ENCODE measurements at places on chromosomes 6 and 20.

- no peak for DNase-seq
Observed at GRCh38 chr20:23024701-23025100, 10.4 kb upstream of the SSTR4 start.

GRCh38 chr20:45235995-45236394, 14.8 kb downstream of the SEMG2 start:
- DNase-seq: no peak

DNA sequence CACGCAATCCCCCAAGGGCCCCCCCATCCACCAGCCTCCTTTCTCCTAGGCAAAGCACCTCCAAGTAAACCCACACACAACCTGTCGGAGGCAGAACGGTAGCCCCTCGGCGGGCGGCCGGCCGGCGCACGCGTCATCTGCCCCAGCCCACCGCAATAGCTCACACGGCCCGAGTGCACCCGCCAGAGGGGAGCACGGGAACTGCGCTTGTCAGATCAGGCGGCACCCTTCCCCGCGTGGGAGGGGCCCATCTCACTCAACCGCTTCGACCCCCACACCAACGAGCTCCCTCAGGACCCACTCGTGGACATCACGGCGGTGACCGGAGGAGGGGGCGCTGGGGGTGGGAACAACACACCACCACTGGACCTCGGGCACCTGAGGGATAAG, 767.9 kb upstream of the DEFB115 start:
- no peak for DNase-seq

- DNase-seq: no peak
Observed at GRCh38 chr6:118744261-118744941, 93.0 kb upstream of the CEP85L start.

DNA sequence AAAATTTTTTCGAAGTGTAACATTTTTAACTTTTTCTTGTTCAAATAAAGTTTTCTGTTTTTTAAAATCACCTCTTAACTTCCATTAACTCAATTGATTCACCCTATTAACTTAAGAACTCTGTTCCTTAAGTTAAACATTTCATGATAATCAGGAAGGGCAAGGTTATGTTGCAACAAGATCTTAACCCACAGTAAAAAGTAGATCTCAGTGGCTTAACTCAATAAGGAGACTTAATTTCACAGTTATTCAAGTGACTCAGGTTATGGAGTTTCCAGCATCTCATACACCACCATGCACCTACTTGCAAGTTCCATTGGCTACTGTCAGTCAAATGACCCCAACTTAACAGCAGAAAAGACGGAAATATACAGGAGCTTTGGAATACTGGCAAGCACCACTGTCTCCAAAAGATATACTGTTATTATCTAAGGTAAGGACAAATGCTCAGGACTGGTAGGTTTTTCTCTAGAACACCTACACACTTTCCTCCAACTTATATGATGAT, 11.2 kb downstream of the HLA-DQB1 start:
- no peak for DNase-seq

DNA sequence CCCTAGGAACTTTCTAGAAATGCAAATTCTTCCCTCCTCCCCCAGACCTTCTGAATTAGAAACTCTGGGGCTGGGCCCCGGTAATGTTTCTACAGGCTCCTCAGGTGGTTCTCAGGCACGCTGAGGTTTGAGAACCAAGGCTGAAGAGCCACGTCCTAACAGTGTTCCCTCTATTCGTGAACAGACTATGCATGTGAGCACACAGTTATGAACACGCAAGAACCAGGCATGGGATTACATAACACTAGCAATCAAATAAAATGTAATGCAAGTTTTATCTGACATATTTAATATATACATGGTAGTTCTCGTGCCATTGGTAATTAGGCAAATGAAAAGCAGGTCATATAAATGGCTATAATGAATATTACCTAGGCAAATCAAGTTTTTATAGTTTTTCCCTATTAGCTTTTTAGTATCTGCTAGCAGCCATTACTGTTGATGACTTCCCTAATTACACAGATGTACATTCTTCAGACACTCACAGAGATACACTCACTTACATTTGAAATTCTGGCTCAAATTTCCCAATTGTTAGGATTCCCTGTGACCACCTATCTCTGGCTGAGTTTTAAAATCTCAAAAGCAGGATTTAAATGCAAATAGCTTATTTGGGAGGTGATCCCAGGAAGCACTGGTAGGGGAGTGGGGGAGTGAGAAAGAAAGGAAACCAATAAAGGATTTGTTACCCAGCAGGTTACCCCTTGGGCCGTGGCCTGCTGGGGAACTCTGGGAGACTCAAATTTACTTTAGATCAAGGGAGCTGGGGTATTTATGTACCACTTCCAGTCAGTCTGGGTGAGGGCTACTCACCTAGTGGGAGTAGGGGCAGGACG, 104.1 kb downstream of the TCP11 start:
- DNase-seq: no peak

- DNase-seq: peak; percentile 39
Observed at GRCh38 chr6:113185299-113185698, 671.8 kb upstream of the MARCKS start.

- no peak for DNase-seq
Observed at GRCh38 chr6:170433163-170434116, 119.7 kb downstream of the PSMB1 start.

DNA sequence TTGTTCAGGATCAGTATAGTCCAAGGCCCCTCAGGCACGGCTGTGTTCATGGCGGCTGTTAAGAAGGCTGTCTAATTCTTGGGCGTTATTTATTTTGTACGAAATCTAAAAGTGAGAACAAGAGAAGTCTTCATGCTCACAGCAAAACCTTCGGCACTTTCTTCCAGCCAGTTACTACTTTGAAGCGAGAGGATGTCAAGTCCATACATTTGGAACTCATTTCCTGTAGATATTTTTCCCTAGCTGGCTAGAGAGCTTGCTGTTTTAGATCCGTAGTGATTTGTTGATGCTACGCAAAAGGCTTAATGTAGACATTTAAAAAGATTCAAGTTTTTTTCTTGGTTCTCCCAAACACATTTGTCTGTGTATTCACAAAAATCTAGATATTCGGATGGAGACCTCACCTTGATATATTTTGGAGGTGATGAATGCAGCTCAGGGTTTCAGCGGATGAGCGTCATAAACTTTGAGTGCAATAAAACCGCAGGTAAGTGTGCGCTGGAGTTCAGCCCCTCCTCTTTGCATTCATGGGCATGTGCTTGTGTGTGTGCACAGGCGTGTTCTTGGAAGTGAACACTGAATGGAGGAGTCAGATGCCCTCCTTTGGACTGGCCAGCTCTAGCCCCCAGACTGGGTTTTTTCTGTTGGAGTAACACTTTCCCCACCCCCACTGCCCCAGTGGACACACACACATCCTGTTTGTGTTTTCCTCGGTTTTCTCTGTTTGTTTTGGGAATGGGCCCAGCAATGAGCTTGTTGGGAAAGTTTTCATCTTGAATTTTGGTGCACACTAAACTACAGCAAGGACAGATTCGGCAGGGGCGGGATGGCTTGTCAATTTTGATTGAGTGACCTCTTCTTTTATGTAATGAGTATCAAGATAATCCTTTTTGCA, 65.4 kb downstream of the IGF2R start:
- no peak for DNase-seq

- DNase-seq: no peak
Observed at GRCh38 chr6:101079696-101080270, 198.7 kb upstream of the ASCC3 start.

DNA sequence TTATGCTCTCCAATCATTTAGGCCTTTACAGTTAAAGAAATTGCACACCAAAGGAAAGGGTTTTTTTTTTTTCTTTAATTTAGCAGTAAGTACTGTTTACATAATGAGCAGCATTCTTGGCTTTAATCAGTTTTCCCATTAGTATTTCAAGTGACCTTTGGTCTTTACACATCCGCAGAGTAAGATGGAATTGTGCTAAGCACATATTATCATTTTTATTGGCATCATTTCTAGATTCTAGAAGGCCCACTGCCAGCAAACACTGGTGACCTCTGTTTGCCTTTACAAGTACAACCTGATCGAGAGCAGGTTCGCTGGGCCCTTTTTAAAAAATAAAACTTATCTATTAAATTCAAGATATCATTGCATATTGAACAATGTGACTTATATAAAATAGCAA, 104.3 kb downstream of the ADGRG6 start:
- DNase-seq: no peak

GRCh38 chr6:47631269-47631772, 67.1 kb upstream of the ADGRF4 start:
- no peak for DNase-seq

GRCh38 chr6:37313723-37314486, 39.9 kb upstream of the RNF8 start:
- DNase-seq: no peak

DNA sequence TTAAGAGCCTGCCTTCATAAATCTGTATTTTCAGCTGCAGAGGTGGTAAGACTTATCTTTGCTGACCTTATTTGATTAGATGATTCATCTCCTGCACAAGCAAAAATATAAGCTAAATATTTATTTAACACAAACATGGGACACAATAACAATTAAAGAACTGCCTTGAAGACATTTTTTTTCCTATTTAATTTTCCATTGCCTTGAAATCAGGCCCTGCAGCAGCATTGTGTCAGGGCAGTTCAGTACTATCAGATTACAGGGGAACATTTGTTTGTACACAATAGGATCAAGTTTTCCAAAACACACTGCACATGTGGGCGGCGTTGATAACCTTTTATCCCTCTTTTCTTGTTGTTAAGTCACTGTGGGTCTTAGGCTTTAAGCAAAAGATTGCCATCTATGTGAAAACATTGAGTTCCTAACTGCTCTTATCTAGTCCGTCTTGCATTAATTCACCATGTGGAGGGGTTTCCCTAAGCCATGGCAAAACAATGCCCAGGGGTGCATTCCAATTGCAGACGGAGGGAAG, 7.4 kb downstream of the ADGRF5 start:
- DNase-seq: no peak

GRCh38 chr20:1467082-1467354, 369 bp upstream of the NSFL1C start:
- DNase-seq: no peak

- DNase-seq: no peak
Observed at GRCh38 chr6:75943381-75943780, 129.1 kb downstream of the IMPG1 start.

GRCh38 chr20:49483696-49484123, 1.2 kb upstream of the KCNB1 start:
- no peak for DNase-seq

GRCh38 chr20:8127553-8128255, 4.4 kb upstream of the PLCB1 start:
- DNase-seq: no peak

DNA sequence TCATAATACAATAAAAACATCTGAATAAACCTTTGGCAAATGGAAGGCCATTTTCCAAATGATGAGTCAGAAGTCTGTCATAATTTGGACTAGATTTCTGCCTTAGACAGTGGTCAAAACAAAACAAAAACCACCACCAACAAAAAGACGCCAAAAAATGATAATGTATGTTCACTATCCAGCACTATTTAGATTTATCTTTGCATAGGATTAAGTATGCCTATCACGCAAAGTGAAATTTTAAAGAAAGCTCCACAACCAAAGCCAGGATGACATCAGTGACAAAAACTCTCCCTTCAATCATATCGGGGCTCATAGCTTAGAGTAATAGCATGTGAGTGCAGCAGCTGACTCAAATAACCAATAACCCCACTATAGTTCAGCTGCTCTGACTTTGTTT, 201.9 kb downstream of the MOXD1 start:
- DNase-seq: peak; percentile 34

DNA sequence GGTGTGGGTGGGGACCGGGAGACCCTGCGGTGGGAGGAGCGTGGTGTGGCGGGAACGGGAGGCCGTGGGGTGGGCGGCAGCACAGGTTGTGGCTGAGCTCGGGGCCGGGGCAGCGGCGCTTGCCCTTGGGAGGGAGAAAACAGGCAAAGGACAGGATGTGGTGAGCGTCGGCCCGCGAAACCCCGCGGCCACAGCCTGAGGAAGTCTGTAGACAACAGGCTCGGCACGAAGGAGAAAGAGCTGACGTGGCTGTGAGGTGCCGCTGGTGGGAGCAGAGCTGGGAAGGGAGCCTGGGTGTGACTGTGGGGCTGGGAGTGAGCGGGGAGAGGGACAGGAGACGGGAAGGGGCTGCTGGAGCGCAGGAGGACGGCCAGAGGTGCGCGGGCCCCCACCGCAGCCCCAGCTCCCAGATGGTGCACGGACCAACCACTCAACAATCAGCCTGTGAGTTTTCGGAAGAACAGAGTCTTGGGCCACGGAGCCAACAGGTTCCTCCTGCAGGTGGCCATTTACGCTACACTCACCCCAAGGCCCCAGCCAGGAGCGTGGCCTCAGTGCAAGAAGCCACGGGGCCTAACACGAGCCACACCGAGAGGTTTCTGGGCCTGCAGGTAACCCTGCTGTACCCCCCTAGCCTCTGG, 202.8 kb downstream of the DLL1 start:
- DNase-seq: no peak

All from NCI-H226 (cell line).